D341Med (cell line): ENCODE measurements at places on chromosomes 3 and 15.

GRCh38 chr3:65091565-65091964 is 403.8 kb upstream of the ADAMTS9 start:
- no peak for DNase-seq

DNA sequence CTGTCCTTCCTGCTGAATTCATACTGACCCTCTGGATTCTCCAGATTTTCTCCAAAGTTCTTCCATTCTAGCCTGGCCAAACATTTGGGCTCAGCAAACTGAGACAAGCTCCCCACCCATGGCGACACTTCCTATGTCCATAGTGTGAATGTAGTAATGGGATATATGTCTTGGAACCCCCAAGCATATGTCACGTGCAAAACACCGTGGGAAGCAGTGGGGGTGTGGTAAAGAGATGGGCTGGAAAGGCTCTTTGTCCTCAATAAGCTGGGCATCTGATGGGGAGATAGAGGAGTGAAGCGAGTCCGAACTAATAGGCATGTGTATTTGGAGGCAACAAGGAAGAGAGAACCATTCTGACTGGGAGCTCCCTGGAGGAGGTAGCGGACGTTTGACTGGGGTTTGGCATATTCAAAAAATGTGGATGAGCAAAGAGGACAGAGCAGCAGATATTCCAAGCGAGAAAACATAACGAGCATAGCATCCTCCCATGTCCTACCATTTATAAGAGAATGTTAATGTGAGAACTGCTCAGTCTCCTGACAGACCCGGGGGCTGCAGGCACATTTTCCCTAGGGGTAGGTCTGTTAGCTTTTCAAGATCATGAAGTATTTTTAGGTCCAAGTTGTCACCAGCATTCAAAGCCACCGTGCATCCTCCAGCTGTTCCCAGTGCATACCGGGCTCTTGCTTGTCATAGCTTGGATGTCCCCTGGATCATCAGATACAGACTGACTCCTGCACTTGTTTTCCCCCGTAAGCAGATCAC is 25.6 kb downstream of the TPM1 start:
- no peak for DNase-seq

DNA sequence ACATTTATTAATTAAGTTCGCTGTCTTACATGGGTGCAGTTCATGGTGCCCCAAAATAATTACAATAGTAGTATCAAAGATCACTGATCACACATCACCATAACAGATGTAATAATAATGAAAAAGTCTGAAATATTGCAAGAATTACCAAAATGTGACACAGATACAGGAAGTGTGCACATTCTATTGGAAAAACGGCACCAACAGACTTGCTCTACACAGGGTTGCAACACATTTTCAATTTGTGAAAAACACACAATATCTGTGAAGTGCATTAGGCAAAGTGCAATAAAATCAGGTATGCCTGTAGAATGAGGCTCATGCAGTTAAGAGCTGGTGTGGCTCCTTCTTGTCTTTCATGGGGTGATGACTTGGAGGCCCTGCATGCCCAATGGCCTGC is 265.8 kb downstream of the RPLP1 start:
- no peak for DNase-seq

DNA sequence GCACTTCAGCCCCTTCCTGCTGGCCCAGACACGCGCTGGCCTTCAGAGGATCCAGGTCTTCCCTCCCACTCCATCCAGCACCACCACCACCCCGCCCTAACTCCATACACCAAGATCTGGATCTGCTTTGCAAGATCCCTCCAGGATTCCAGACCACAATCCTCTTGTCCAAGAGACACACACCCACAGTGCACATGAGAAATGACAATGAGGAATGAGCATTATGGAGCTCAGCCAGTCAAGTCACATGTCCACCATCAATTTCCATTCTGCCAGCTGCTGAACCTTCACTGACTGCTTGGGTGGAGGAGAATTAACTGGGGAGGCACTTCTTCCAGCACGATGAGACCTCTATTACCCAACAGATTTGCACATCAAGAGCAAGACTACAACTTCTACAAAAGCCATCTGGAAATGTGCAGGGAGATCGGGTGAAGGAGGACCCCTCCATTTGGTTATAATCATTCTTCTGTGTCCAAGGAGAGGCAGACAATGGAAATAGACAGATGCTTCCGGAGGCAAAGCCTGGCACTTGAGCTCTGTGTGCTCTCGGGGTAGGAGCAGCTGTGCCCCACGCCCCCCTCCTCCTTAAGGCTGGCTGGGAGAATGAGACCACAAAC is 12.3 kb upstream of the SPATA12 start:
- no peak for DNase-seq

- no peak for DNase-seq
Measured at GRCh38 chr3:111473550-111473949, 68.4 kb upstream of the CD96 start.

- DNase-seq = no peak
Measured at GRCh38 chr3:183298701-183299153, 45.7 kb downstream of the B3GNT5 start.

DNA sequence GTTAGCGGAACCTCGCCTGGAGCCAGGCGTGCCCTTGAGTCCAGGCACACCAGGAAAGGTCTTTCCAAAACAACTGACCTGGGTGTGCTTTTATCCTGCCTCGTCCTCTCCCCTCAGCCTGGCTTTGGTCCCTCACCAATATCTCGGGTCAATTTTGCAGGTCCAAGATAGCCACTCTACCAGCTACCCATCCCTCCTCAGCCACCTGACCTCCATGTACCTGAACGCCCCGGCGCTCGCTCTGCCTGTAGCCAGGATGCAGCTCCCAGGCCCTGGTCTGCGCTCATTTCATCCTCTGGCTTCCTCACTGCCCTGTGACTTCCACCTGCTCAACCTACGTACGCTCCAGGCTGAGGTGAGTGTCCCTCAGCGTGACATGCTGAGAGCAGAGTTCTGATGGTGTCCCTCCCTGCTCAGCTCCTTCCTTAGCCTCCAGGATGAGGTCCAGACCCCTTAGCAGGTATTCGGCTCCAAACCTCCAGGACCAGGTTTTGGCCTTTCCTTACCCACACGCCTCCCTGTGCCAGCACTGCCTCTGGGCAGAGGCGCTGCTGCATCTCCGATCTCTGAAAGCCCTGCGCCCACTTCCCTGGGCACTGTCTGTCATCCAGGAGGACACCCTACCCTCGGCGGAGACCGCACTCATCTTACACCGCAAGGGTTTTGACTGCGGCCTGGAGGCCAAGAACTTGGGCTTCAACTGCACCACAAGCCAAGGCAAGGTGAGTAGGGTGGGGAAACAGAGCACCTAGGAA is 14.1 kb downstream of the HDDC3 start:
- no peak for DNase-seq

DNA sequence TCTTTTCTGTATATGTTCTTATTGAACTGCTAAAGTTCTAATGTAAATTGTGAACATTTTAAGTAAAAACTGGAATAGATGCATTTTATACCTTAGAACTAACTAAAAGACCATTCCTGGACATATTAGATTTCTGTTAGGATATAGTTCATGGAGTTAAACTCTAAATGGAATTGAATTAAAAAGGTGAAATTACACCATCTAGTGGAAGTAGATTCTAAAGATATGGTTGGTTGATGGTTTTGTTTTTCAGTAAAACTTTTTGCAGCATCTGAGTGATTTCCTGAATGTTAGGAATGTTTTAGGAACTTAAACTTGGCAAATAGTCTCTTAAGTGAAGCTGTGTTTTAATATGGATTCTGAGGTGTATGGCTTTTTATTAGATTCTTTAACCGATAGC is 96.8 kb downstream of the SLMAP start:
- no peak for DNase-seq

GRCh38 chr15:100234158-100235029 is 107.4 kb downstream of the ADAMTS17 start:
- no peak for DNase-seq

GRCh38 chr15:63023351-63023945 is 19.1 kb upstream of the TPM1 start:
- DNase-seq = no peak

DNA sequence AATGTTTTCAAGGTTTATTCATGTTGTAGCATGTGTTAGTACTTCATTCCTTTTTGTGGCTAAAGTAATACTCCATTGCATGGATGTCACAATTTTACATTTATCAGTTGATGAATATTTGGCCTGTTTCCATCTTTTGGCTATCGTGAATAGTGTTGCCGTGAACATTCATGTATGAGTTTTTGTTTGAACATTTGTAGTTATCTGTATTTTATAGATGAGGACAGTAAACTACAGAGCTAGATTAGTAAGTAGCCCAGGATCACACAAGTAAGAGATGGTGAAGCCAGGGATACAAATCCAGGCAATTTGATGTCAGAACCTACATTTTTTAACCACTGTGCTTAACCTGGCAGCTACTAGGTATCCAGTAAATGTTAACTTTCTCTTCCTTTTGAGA is 63.2 kb downstream of the ASTE1 start:
- DNase-seq = no peak

DNA sequence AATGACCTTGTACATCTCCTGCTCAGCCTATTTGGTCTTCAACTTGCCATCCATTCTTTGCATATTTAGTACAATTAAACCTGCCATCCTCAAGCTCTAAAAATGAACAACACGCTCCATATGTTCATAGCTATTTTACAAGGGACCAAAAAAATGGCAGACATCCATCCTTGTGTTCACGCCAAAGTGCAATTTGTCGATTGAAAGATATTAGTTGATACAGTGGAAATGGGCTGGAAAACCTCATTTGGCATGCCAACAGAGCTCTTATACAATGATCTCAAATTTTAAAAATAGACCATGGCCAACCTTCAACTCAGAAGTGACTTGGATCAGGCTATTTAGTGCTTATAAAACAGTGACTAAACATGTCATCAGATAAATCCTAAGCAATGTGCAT is 413.6 kb upstream of the ARL6 start:
- DNase-seq = no peak

GRCh38 chr3:124685481-124685880 is 44.8 kb upstream of the UMPS start:
- DNase-seq = no peak

GRCh38 chr3:155690921-155691320 is 54.0 kb downstream of the PLCH1 start:
- no peak for DNase-seq

DNA sequence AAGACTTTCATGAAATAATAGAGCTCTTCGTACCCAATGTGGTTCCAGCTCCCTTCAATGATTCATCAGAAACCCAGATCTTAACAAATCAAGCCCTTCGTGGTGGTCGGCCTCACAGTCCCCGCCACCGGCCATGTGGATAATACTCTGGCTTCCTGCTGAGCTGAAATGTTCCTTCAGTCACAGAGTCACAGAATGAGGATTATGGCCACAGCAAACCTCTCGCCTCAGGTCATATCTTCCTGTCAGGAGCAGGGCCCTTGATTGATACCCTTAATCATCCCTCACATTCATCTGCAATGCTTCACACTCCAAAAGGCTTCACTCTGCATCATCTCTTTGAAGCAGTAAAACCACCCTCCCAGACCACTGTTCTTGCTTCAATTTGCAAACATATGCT is 452.6 kb downstream of the OCA2 start:
- no peak for DNase-seq

- DNase-seq = no peak
Measured at GRCh38 chr3:138371070-138371965, 22.9 kb downstream of the MRAS start.

GRCh38 chr15:89652666-89653065 is 2.6 kb downstream of the KIF7 start:
- DNase-seq = no peak

- peak; percentile 59 for DNase-seq
Measured at GRCh38 chr3:42010530-42010929, 48.6 kb upstream of the ULK4 start.

DNA sequence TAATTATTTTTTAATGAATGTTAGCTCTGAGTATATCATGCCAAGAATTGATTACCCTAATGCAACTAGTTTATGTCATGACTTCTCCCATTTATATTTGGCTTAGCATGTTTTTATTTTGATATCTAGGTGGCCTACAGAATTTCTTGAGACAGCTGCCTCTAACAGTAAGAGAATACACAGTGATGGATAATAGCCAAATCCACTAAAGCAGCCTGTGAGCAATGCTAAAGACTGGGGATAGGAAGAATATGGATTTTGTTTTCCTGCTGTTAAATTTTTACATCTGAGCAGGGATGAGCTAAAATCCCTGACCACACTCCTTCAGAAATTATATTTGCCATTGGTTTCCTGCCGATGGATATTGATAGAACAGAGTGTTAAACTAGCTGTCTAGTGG is 149.3 kb upstream of the TGFBR2 start:
- DNase-seq = no peak

DNA sequence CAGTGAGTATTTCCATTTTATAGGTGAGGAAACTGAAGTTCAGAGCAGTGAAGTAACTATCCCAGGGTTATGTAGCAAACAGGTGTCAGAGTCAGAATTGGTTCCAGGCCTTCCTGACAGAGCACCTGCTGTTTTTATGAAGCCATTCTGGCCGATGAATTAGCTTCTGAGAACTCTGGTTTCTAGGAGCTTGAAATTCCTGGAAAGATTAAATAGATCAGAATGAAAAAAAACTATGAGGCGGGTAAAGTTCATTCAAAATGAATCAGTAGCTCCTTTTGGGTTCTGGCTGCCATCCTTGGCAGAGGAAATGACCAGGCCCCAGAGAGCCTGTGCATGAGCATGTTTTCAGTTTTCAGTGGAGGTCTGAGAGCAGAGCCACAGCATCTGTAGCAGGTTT is 59.3 kb upstream of the CFAP161 start:
- DNase-seq = no peak

DNA sequence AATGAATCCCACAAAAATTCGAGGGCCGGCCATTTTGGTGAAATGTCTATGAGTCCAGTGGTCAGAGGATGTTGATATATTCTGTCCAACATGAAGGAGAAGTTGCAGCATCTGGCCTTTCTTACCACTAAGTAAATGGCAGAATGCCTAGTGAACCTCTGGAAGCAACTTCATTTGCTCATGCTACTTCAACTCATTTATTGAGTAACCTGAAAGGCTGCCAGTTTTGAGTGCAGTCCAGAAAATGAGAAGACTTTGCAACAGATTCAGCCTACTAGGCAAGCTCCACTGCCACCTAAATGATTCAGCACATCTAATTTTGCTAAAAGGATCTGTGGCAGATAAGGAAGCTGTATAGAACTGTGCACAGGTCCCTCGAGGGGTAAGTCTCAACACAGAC is 265.0 kb downstream of the OPA1 start:
- DNase-seq = no peak

GRCh38 chr15:79572691-79573404 is 140.7 kb downstream of the MINAR1 start:
- DNase-seq = no peak

GRCh38 chr3:48501196-48501595 is 2.8 kb downstream of the SHISA5 start:
- DNase-seq = peak; percentile 18

GRCh38 chr3:133119176-133119575 is 81.0 kb downstream of the TMEM108 start:
- DNase-seq = no peak
